ENCODE measurements at places on chromosomes 4 and X.

DNA sequence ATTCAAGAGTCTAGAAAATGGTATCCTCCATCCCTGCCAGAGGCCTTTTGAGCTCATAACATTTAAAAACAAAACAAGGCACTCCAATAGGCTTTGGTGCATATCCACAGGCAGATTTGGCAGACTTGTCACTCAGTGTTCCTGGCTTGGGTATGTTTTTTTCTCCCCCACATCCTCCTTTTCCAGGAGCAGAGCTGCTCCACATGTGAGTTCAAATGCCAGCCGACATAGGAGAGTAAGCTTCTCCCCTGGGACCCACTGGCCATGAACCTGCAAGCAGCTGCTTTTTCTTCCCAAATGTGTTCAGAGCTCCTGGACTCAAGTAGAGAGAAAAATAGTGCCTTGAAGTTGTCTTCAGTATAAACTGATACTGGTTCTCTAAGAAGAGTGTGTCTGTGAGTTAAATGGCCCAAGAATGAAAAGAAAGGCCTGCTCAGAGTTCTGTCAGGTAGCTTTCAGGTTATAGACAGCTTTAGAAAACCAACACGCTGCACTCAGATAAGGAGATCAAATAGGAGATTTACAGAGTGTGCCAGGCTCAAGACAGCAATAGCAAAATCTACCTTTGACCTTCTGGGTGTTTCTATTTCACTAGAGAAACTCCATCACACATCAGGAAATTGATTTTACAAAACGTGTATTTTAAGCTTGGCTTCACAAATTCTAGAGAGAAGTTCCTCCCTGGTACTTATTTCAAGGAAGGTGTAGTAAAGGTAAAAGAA lies 162.5 kb upstream of the GALNT7 start:
- peak; percentile 14 for DNase-seq

DNA sequence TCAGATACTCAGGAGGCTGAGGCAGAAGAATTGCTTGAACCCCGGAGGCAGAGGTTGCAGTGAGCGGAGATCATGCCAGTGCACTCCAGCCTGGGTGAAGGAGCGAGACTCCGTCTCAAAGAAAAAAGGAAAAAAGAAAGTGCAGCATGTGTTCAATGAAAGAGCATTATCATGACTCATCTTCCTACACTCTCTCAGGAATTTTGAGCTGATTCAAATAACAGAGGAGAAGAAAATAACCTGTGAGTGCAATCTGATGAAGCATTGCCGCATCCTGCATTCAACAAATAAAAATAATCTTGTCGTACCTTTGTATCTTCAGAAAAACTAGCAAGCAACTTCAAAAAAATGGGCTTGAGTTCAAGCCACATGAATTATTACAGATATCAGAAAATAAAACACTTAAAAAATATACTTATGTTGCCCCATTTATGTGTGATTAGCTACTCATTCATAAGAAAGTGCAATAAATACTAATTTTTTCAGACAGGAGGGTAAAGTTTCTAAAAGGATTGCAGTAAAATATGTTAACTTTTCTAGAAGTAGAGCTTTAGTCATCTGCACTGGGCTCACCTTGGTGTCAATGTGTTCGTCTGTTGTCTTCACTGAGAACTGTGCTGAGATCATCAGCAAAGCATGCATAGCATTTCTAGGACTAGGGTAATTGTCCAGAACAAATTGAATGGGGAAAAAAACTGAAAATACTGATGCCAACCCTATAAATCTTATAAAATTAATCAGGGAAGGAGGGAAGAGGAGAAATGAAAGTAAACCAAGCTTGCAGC lies 90.4 kb upstream of the VCX3B start:
- no peak for DNase-seq

- no peak for DNase-seq
These were observed 287.6 kb downstream of the ARHGAP24 start for GRCh38 chr4:85762529-85762871.

- DNase-seq, result no peak
These were observed 188.6 kb downstream of the GLUD2 start for GRCh38 chrX:121236040-121236439.

DNA sequence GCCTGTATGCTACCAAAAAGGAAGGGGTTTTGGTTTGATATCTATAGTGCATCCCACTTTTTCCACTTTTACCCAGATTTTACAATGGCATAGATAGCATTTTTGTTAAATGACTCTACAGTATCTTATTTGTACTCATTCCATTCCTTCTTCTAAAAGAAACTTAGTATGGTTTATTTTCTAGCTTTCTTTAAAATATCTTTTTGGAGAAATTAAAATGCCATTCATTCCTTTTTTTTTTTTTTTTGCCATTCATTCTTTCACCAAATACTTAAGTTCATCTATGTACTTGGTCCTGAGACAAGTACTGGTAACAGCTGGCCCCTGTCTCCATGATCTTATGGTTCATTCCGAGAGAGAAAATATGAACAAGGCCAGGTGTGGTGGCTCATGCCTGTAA lies 49.1 kb downstream of the MID1 start:
- DNase-seq, result no peak

DNA sequence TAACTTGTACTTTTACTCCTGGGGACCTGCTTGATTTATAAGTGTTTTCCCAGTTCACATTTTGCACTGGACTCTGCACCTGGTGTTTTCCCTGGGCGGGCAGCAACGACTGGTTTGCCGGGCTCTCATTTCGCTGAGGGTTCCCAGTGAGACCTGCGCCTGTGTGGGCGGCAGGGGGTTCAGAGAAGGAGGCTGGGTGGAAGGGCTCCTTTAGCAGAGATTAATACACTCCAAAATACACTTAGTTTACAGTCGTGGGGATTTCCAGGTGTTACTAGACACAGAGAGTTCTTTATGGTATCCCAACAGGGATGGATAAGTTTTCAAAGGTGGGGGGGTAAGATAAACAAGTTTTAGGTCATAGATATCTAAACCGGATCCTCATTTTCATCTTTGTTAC lies 53.0 kb upstream of the SHISA3 start:
- no peak for DNase-seq

GRCh38 chr4:104128031-104128849 lies 366.5 kb downstream of the CXXC4 start:
- no peak for DNase-seq

DNA sequence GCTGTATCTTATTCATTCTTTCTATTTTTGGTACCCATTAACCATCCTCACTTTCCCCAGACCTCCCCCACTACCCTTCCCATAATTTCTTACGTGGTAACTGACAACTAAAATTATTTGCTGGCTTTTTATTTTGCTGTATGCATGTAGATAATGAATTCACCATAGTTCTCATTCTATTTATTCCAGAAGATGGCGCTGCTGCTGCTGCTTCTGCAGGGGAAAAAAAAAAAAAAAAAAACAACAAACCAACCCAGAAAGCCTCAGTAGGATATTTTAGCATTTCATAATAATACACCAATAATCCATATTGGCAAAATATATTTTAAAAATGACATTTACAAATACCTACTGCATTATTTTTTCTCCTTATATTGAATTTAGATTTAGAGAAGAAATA lies 416.6 kb upstream of the MAGEB18 start:
- no peak for DNase-seq

- no peak for DNase-seq
These were observed 6.4 kb downstream of the NKX6-1 start for GRCh38 chr4:84492737-84493091.

DNA sequence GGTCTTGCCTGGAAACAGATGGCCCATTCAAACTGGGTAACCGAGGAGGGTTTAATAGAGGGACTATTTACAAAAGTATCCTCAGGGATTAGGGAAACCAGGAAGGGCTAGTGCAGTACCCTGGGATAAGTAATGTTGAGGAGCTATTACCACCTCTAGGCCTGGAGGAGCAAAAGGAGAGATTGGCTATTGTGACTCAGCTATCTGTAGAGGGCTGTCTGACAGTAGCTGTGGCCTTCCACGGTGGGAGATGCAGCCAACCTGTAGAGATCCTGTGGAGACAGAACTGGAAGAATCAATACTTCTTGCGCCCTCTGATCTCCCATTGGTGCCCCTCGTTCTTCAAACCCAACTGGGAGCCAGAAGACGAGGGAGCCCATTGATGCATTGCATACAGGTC lies 34.1 kb upstream of the RPS6KA3 start:
- peak; percentile 41 for DNase-seq

DNA sequence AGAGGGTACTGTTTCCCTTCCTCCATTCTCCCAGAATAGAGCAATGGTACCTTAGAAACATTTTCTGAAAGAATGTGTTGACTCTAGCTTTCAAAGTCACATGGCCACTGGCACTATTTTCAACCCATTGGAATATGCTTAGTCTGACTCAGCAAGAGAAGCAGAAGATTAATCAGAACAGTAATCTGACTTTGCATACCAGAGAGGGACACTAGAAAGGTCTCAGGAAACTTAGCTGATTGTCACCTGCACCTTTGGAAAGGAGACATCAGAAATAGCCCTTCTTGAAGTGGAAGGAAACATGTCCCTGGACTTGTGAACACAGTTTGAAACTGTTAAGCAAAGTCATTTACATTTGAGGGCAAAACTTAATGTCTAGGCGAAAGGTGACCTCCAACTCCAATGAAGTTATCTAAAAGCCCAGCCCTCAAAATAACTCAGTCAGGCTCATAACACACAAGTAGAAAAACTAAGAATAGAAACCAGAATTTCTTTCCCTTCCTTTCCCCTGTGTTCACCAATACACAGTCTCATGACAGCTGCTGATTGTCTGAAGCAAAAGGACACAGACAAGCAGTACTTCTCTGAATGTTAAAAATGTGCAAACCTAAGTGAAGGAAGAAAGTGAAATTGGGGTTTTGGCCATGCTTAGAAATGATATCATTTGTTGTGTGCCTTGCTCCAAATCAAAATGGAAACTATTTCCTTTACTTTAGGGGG lies 270.8 kb downstream of the GRIA3 start:
- DNase-seq, result no peak

DNA sequence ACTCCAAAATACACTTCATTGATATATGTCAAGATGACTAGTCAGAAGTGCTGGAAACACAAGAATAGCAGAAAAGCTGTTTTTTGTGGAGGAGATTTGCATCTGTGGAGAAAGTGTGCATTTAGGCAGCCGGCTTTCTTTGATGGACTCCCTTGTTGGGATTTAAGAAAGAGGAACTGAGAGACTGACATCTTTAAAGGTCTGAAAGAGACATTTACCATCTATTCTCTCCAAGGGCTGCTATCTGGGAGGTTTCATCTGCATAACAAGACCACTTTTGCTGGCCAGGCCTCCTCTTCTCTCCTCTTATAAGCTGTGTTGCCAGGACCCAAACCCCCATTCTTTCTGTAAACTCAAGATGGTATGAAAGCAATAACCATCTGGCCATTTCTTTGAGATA lies 1065.0 kb downstream of the NLGN4X start:
- no peak for DNase-seq

GRCh38 chrX:131741103-131741581 lies 197.3 kb downstream of the OR13H1 start:
- DNase-seq, result peak; percentile 88

DNA sequence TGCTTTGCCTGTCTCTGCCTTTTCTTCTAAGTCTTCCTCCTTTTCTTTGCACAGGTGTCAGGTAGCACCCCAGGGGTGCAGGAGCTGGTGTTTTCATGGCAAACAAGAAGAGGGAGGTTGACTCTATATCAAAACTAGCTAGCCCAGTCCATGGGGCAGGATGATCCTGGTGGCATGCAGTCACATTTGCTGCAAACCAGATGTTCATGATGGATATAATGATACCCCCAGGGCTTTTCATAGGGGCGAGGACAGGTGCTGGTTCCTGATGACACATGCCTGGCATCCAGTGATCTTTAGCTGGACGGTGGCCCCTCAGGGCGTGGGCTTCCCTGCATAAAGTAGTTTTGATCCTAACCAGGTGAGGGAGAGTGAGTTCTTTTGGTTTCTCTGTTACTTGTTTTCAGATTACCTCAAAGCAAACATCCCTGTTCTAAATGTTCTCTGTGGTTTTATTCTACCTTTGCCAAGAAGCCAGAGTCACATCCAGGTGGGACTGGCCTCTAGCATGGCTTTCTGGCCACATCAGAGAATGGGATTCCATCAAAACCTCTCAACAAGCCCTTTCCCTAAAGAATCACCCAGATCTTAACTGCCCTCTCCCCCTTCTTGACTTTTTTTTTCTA lies 11.2 kb upstream of the UBA6 start:
- DNase-seq, result no peak

DNA sequence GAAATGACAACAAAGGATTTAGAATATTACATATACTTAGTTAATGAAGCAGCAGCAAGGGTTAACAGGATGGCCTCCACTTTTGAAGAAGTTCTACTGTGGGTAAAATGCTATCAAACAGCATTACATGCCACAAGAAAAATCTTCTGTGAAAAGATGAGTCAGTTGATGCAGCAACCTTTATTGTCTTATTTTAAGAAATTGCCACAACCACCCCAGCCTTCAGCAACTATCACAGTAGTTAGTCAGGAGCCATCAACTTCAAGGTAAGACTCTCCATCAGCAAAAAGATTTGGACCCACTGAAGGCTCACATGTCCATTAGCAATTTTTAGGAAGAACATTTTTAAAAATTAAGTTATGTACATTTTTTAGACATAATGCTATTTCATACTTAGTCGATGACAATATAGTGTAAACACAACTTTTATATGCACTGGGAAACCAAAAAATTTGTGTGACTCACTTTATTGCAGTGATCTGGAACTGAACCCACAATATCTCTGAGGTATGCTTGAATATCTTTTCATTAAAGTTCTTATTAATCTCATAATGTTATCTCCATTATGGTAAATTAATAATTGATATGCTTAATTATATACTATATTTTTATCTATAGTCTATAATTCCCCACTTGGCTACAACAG lies 81.2 kb downstream of the SPCS3 start:
- no peak for DNase-seq

DNA sequence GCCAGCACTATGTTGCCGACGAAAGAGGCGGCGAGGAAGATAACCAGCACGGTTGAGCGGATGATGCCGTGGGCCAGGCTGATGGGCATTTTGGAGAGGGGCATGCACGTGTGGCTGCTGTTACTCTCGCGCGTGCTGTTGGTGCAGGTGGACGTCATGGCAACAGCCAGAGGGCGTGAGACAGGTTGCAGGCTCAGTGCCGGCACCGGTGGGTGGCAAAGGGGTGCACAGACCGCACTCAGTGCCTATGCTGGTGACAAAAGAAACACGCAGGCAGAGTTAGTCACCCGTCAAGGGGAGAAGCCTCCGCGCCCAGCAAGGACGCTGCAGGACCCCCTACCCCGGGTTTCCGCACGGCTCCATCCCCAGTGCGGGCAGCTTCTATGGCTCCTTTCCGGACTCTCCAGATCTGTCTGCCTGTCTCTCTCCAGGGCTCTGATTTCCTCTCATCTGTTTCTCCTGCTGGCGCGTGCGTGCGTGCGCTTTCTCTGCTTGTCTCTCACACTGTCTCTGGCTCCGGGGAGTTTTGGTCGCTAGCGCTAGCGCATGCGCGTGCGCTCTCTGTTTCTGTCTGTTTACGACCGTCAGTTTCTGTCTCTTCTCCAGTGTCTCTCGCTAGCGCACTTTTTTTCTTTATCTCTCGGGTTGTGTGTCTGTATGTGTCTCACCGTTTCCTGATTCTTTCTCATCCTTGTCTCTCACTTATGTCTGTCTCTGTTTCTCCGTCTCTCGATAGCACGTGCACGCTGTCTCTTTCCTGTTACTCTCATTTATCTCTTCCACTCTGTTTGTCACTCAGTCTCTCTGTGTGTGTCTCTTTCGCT lies 2.1 kb downstream of the GPR101 start:
- peak; percentile 6 for DNase-seq
